ENCODE measurements at places on chromosomes 3 and 15.
A peak's percentile ranks its signal among the peaks of the same experiment; 100 is the strongest.

- no peak for DNase-seq
These were observed 12.1 kb downstream of the PTPRG start for GRCh38 chr3:61573441-61573840.

DNA sequence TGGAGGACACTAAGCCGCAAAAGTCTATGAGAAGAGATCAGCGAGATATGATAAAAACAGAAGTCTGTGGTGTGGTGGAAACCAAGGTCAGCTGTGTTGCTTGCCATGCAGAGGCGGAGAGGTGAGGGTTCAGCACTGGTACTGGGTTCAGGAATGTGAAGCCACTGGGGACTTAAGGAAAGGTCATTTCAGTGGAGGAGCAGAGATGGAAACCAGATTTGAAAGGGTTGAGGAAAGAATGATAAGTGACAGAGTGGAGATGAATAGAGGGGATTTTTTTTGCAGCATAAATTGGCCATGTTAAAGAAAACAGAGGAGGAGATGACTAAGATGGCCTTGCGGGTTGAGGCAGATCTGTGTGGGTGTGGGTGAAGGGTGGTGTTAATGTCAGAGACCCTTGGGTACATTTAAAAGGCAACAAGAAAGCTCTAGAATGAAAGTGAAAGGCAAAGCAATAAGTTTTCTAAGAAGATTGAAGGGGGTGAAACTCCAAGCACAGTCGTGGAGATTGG, 265.5 kb downstream of the ADAMTSL3 start:
- no peak for DNase-seq

- no peak for DNase-seq
These were observed 1142.2 kb downstream of the IGSF11 start for GRCh38 chr3:117892431-117892841.

DNA sequence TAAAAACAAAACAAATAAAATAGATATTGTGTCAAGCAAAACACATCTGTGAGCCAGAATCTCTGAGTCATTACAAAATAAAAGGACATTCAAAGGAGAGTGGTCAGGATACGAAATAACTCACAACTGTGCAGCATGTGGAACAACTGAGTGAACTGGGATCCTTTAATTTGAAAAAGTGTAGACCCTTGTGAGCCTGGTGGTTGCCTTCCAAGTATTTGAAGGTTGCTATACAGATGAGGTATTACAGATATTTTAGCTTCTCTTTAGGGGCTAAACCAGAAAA, 26.7 kb downstream of the KCNMB2 start:
- no peak for DNase-seq

- DNase-seq, result no peak
These were observed 181.1 kb downstream of the SOX2 start for GRCh38 chr3:181892848-181893247.

GRCh38 chr15:82146576-82146975, 100.8 kb upstream of the MEX3B start:
- DNase-seq, result no peak

GRCh38 chr15:80861731-80862170, 82.6 kb downstream of the CEMIP start:
- no peak for DNase-seq

GRCh38 chr3:178291574-178292370, 244.5 kb upstream of the KCNMB2 start:
- DNase-seq, result no peak

- DNase-seq, result no peak
These were observed 255.7 kb upstream of the GRM7 start for GRCh38 chr3:6605227-6605626.

DNA sequence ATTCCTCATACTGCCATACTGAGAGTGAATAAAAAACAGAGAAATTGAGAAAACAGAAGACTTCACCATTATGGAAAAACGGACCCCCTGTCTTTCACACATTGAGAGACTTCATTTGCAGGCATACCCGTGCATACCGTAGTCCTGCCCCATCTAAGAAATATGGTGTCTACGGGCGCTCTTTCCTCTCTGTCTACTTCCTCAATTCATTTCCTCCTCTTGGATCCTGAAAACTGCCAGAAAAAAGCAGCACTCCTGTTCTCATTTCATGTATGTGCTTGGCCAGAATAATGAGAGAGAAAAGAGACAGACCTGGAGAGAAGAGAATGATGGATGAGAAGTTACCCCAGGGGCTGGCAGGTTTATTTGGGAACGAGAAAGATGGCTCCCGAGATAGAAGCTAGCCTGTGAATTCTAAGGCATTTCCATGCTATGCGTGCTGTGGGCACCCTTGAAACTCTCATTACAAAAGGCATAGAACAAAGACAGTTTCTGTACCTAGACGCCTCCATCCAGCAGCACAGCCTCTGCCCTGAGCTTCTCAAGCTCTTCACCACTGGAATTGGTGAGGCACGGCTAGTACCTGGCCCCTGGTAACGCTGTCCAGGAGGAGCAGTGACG, 62.5 kb upstream of the EPHB3 start:
- no peak for DNase-seq

- no peak for DNase-seq
These were observed 501.4 kb upstream of the NR2F2 start for GRCh38 chr15:95829062-95829461.

GRCh38 chr15:68018797-68019444, 35.2 kb upstream of the PIAS1 start:
- no peak for DNase-seq

DNA sequence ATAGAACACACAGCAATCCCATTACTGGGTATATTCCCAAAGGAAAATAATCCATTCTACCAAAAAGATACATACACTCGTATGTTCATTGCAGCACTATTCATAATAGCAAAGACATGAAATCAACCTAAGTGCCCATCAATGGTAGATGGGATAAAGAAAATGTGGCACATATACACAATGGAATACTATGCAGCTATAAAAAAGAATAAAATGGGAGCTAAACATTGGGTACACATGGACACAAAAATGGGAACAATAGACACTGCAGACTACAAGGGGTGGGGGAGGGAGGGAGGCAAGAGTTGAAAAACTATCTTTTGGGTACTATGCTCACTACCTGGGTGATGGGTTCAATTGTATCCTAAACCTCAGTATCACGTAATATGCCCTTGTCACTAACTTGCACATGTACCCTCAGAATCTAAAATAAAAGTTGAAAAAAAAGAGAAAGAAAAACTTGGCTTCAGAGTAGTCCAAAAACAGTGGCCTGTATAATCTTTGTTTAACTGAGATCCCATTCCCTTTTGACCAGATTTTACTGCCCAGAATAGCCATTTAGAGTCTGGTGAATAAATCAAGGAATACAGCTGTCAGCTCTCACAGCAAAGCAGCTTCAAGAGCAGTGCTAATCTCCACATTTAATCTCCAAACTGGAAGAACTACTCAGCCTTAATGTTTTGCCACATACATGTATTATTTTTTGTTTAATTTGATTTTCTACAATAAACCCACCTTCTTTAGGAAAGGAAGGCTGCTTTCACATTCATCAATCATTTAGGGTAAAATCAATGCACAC, 54.5 kb upstream of the XRN1 start:
- no peak for DNase-seq

GRCh38 chr3:171435757-171436156, 24.4 kb downstream of the TNIK start:
- DNase-seq, result no peak

- DNase-seq, result no peak
These were observed 7.6 kb upstream of the NR2E3 start for GRCh38 chr15:71802770-71803169.

DNA sequence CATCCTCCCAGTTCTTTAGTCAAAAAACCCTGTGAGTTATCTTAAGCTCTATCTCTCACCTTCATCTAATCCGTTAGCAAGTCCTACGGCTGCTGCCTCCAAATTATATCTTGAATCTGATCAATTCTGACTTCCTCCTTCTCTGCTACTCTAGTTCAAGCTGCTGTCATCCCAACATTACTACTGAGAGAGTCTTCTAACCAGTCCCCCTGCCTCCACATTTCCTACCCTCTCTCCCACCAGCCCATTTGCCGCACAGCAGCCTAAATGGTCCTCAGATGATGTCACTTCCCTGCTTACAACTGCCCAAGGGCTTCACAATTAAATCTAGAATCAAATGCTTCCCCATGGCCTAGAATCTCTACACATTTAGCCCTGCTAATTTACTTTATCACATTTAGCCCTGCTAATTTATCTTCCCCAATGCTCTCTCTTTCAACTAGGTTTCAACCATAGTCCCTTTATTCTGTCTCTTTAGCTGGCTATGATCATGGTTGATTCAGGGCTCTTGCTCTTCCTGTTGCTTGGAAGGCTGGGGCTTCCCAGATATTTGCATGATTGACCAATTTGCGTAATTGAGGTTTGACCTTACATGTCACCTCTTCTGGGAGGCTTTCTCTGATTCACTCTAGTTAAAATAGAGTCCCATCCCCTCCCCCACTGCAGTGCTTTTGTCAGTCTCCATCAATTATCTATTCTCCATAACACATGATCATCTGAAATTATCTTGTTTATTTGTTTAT, 11.0 kb upstream of the ARL14 start:
- DNase-seq, result no peak

DNA sequence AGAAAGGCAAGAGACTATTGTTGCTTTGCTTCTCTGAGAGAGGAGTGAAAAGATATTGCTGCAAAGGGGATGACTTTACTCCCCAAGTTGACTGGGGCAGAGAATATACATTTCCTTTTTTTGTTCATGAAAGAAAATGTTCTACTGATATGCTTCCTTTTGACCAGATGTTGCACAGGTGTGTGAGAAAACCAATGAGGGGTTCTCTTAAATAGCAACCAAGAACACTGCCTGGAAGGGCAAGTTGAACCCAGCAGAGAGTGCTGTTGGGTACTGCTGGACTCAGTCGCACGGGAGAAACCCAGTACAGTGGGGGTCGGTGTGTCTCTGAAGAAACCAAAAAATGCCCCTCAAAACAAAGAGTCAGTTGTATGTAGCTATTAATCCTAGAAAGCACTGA, 101.2 kb downstream of the CHST2 start:
- DNase-seq, result no peak

- DNase-seq, result no peak
These were observed 86.3 kb upstream of the RASGRP1 start for GRCh38 chr15:38650936-38651327.

- DNase-seq, result no peak
These were observed 628.3 kb downstream of the ROBO1 start for GRCh38 chr3:79139395-79140068.

GRCh38 chr3:136277634-136278033, 27.5 kb downstream of the PCCB start:
- peak; percentile 93 for DNase-seq

- no peak for DNase-seq
These were observed 213.1 kb upstream of the TSC22D2 start for GRCh38 chr3:150194957-150195356.

DNA sequence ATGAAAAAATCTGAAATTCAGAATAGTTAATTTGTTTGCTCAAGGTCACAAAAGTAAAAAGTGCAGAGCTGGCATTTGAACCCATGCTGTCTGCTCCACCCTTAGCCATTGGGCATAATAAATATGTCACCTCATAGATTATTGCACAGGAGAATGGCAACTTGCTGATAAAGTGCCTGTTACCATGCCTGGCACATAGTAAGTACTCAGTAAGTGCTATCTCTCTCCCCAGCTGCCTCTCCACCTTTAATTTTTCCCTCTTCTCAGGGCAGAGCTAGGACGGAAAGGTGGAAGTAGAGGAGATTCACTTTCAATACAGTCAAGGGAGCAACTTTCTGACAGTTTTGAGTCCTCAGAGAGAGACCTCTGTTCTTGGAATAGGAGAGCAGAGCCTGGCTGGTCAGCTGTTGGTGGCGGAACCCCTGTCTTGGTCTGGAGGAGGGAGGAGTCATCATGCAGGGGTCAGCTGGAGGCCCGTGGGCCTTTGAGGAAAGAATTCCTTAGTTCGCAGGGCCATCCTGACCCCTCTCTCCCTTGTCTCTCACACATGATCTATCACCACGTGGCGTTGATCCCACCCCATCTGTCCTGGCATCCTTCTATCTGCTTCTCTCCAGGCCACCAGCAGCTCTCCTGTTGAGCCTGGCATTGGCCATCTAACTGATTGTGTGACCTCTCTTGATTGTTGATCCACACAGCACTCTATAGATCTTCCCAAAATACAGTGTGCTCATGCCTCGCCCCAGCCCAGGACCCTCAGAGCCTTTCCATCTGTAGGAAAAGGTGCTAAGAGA, 149.3 kb downstream of the RPLP1 start:
- no peak for DNase-seq

- DNase-seq, result no peak
These were observed 44.2 kb downstream of the ETFA start for GRCh38 chr15:76267077-76267476.

DNA sequence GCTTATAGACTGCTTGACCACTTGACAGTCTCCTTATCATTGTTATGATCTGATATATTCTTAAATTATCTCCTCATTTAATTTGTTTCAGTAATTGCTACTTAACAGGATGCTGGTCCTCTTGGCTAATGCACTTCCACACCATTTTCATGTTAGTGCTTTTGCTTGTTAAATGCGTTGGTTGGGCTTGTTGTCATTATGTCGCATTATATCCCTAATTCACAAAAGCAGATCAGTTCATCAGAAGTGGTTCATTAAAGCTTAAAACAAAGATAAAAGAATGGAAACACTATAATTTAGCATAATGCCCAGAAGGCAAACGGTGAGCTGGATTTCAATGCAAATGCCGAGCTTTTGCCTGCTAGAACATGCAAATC, 17.1 kb upstream of the EHHADH start:
- DNase-seq, result no peak

DNA sequence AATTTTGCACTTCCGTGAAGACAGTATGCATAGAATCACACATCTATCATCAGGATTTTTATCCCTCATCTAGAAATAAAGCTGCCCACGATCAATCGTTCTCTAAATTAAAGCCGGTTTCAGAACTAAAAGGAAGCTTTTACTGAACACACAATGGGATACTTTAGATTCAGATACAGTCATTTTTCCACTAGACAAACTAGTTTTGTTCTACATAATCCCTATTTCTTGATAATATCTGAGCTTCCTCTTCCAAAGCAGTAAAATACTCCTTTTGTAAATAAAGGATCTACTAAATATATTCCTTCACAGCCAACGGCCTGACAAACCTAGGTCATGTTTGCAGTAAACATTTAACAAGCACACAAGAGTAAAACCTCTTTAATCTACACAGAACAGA, 2.0 kb upstream of the GANC start:
- DNase-seq, result no peak

DNA sequence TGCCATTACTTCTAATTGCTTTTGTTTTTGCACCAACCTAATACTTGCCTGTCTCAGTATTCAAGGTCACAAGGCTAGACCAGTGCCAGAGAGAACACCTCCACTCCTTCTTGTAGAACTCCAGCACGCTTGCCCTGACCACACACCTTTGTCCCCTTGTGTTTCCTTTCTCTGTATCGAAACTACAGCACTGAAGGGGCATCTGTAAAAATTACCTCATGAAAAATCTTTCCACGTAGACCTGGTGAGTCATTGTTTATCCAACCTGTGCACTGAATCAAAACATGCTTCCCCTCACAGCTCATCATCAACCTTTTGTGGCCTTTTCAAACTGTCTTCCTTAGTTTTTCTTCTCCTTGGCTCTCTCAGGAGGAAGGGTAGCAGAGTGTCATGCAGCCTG, 259.5 kb downstream of the THRB start:
- no peak for DNase-seq

- no peak for DNase-seq
These were observed 21.8 kb downstream of the SI start for GRCh38 chr3:165056510-165056909.

GRCh38 chr15:83282776-83283137, 1.7 kb downstream of the BNC1 start:
- no peak for DNase-seq
